Cerebellum (tissue), 4 donors: ENCODE measurements at places on chromosomes 1 and 21. TPM values are rescaled to one million over a fixed set of nuclear protein-coding genes. Genes with fewer than 3 reads are reported as not detected.

The CRYAA gene
- total RNA-seq, result not detected

The NR1I3 gene
- not detected for total RNA-seq

The MAP10 gene
- total RNA-seq, result 4.4 TPM

The PAQR7 gene
- total RNA-seq, result 6.4 TPM

The CRP gene
- total RNA-seq, result not detected

The REN gene
- not detected for total RNA-seq

The MX1 gene
- 8.2 TPM for total RNA-seq

The PTGS2 gene
- 3.4 TPM for total RNA-seq

The PDPN gene
- 18.8 TPM for total RNA-seq

The POLR3GL gene
- 5.7 TPM for total RNA-seq
